ENCODE measurements at places on chromosomes 3 and 15. TPM values are rescaled to one million over a fixed set of nuclear protein-coding genes. Genes with fewer than 3 reads are reported as not detected.

AGBL1 gene
- 0.04 TPM for polyA plus RNA-seq

SEC62 gene
- polyA plus RNA-seq: 98.0 TPM

ISL2 gene
- polyA plus RNA-seq: 2.6 TPM

XCR1 gene
- polyA plus RNA-seq: 1.2 TPM

ICE2 gene
- polyA plus RNA-seq: 41.1 TPM

HDC gene
- 0.28 TPM for polyA plus RNA-seq

ZNF860 gene
- 1.1 TPM for polyA plus RNA-seq

PRRT3 gene
- polyA plus RNA-seq: 1.8 TPM

BNC1 gene
- polyA plus RNA-seq: 4.2 TPM

IGSF10 gene
- 1.7 TPM for polyA plus RNA-seq

BCL2A1 gene
- polyA plus RNA-seq: 4.9 TPM

IL12A gene
- 2.8 TPM for polyA plus RNA-seq

IQCH gene
- 0.97 TPM for polyA plus RNA-seq

SLC7A14 gene
- polyA plus RNA-seq: 3.2 TPM

NEO1 gene
- polyA plus RNA-seq: 135 TPM

SAMD7 gene
- not detected for polyA plus RNA-seq

DNAJC13 gene
- 43.4 TPM for polyA plus RNA-seq

SLC9A9 gene
- polyA plus RNA-seq: 6.3 TPM

OXTR gene
- 2.2 TPM for polyA plus RNA-seq

A4GNT gene
- polyA plus RNA-seq: 0.07 TPM

PRSS50 gene
- 3.1 TPM for polyA plus RNA-seq

ITGA11 gene
- 1.8 TPM for polyA plus RNA-seq

TM4SF1 gene
- polyA plus RNA-seq: 56.9 TPM

RASL12 gene
- polyA plus RNA-seq: 3.6 TPM

H1-8 gene
- not detected for polyA plus RNA-seq

RPL15 gene
- polyA plus RNA-seq: 2,646 TPM

LDHAL6B gene
- polyA plus RNA-seq: 0.57 TPM
